ENCODE measurements at places on chromosomes 1 and 21. TPM values are rescaled to one million over a fixed set of nuclear protein-coding genes. Genes with fewer than 3 reads are reported as not detected.
A peak's percentile ranks its signal among the peaks of the same experiment; 100 is the strongest.

GRCh38 chr1:33137800-33138199 lies 44.0 kb downstream of the TRIM62 start:
- no peak for DNase-seq

GRCh38 chr1:164440232-164440631 lies 118.8 kb upstream of the PBX1 start:
- no peak for DNase-seq

DNA sequence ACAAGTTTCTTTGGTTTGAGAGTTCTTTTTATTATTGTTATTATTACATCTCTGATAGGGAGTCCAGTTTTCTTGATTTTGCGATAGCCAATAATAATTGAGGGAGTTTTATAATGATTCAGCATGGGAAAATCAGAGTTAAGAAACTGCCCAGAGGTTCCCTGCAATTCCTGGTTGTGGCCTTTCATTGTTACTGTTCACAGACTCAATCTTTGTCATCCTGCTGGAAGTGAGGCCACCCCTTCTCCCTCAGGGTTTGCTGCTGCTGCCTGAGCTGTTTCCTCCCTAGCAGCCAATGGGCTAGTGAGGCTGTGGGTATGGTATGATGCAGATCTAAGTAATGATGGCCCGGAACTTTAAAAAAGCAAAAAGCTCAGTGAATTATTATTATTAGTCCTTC lies 50.2 kb upstream of the TACSTD2 start:
- no peak for DNase-seq

DNA sequence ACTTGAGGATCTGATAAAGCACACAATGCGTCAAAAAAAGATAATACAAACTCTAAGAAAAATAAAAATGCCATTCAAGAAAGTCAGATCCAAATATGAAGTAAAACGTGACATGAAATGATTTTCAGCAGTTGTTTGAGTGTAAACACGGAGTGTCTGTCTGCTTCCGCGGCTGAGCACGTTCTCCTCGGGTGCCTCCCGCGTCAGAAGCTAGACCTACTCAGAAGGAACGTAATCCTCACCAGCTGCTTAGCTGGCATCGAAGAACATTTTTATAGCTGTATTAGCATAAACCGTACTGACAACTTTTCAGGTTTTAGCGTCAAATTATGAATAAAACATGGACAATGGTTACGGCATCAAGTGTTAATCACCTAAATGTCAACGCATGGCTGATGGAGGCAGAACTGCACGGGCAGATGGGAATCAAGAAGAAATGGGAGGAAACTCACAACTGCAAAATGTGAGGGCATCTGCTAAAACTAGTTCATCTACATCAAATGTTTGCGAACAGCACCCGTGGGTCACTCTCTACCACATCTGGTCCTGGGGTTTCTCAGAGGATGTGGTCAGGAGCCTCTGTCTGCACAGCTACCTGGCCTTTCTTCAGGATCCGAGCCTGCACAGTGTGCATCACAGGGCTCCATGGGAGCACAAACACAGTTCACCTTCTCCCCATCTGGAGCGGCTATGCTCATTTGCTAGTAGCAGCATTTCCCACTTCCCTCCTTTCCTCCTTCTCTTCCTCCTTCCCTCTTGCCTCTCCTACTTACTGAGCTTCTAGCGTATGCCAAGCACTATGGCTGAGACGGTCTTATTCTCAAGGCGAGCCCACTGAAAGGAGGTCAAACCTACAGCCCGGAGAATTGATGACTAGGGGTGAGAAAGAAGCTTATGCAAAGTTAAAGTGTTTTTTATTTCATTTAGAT lies 40.0 kb downstream of the RCAN1 start:
- peak; percentile 19 for DNase-seq

GRCh38 chr1:224558904-224559303 lies 57.2 kb upstream of the CNIH3 start:
- DNase-seq = no peak

DNA sequence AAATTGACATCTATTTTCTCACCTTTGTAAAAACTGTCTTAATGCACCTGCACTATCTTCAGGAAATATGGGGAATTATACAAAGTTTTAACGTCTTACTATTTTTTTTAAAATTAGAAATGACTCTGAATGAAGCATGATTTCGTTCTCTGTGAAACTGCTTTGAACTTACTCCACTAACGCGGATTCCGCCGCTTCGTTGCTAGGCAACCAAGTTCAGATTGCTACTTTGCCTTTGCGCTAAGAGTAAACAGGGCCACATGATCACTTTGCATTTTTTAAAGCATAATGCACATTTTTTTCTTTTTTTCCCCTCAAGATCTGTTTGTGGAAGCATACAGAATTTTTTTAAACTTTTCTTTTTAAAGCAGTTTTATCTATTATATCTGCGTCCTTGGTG lies 690.5 kb downstream of the BRINP3 start:
- no peak for DNase-seq

- no peak for DNase-seq
Measured at GRCh38 chr1:35863881-35864625, 19.0 kb upstream of the AGO1 start.

DNA sequence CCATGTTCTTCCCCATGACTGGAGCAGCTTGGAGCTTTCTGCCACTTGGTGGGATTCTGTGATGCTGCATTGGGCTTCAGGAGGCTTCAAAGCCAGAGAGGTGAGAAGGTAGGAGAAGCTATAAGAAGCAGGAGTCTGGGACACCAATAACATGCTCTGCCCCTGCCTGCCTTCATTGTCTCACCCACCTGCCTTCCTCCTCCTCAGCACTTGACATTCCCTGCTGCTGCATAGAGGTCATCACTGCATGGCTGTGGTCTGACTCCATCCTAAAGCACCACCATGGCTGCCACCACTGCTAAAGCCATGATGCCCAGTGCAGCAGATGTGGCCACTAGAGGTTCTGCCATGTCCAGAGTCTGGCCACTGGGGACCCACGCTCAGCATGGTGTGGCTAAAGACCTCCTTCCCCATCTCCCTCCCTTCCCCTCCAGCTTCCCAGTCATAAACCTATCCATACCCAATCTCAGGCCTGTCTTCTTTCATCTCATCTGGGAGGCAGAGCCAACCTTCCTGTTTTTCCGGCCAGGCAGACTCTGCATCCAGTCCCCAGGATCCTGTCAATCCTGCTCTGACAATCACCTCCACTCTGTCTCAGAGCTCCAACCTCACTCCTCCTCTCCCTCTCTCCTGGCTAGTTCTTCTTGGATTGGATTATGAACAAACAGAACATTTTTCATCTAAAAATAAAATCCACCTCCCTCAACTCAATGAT lies 285.1 kb upstream of the POU3F1 start:
- DNase-seq = no peak

DNA sequence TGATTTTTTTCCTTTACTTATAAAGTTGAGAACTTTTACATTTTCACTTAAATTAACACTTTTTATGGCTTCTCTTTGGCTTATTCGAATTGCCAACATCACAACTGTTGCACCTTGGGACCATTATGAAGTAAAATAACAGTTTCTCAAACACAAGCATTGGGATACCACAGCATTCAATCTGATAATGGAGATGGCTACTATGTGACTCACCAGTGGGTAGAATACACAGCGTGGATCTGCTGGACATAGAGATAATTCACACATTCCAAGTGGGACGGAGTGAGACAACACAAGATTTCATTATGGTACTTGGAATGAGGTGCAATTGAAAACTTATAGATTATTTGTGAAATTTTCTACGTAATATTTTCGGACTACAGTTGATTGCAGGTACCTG lies 68.0 kb downstream of the ADAMTS1 start:
- no peak for DNase-seq

HAPLN2 gene
- not detected for total RNA-seq

SPRR2F gene
- not detected for total RNA-seq

CFHR3 gene
- not detected for total RNA-seq

Data from occipital lobe (tissue), 3 donors.